Activated CD8-positive, alpha-beta memory T cell treated with anti-CD3 and anti-CD28 coated beads for 4 hours (primary cell): ENCODE measurements at places on chromosomes 2 and 18.

GRCh38 chr2:23925702-23926289 is 1.1 kb downstream of the ATAD2B start:
- DNase-seq, result peak; percentile 40

DNA sequence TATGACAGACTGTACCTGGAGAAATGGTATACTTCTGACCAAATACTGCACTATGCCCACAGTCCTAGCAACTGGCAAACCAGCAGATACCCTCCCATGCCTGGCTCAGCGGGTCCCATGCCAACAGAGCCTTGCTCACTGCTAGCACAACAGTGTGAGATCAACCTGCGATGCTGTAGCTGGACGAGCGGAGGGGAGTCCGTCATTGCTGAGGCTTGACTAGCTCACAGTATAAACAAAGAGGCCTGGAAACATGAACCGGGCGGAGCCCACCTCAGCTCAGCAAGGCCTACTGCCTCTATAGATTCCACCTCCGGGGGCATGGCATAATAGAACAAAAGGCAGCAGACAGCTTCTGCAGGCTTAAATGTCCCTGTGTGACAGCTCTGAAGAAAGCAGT is 93.2 kb upstream of the CAB39 start:
- DNase-seq, result no peak

DNA sequence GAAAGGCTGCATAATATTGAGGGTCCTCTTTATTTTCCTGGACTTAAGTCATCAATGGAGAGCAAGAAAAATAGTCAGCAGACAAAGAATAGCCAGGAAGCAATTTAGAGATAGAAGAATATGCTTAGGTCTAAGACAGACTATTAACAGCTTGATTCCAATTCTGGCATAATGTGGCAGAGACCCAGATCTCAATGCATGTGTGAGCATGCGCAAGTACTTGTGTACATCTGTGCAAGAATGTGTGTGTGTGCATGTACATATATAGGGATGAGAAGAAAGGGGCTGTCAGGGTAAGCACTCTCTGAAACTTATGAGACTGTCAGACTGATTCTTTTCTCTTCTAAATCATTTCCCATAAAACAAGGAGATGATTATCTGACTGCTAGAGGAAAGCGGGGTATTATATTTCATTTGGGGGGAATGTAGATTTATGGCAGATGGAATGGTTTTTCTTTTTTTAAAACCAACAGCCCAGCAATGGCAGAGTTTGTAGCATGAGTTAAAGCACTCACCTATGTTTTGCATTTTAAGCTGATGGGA is 381.3 kb upstream of the SPRED2 start:
- no peak for DNase-seq

DNA sequence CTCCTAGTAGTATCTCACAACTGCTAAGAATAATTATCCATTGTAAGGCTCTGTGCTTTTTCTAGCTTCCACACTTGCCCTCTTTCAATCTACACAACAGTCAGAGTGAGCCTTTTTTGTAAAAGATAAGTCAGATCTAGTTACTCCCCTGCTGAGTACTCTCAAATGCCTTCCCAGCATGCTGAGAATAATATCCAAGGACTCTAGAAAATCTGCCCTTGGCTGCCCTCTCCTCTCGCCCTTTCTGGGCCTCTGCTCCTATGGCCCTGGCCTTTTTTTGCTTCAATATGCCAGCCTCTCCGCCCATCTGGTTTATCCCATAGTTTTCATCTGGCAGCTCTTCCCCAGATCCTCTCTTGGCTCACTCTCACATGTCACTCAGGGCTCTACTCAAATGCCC is 455.9 kb upstream of the UBE2E3 start:
- DNase-seq, result no peak

- DNase-seq, result no peak
Observed at GRCh38 chr2:10885094-10885860, 26.5 kb upstream of the KCNF1 start.

- no peak for DNase-seq
Observed at GRCh38 chr2:237627441-237628246, at the start of gene LRRFIP1. LRRFIP1 (plus strand) TSS chr2:237627587; CDS start chr2:237627645, 58 bp downstream.

DNA sequence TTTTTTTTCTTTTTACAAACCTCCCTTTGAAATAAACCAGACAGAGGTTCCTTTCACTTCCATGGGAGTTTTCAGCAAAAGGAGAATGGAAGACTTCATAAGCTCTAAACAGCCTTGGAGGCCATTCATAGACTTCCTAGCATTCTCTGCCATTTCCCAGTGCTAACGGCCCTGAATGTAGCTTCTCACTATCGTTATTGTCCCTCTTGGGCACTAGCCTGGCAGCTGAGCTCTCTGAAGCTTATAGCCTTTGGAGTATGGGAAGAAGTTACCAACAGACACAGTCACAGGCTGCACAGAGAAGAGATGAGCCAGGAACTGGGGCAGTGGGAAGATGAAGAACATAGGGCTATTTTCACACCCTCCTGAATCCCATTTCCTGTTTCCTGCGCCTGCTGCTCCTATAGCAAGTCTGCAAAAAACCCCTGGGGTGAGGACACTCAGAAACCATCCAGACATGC is 29.1 kb upstream of the EPC2 start:
- DNase-seq, result no peak

- DNase-seq, result no peak
Observed at GRCh38 chr18:74692367-74693013, 94.8 kb downstream of the ZNF407 start.

GRCh38 chr2:187499941-187500532 is 52.0 kb upstream of the CALCRL start:
- DNase-seq, result no peak

DNA sequence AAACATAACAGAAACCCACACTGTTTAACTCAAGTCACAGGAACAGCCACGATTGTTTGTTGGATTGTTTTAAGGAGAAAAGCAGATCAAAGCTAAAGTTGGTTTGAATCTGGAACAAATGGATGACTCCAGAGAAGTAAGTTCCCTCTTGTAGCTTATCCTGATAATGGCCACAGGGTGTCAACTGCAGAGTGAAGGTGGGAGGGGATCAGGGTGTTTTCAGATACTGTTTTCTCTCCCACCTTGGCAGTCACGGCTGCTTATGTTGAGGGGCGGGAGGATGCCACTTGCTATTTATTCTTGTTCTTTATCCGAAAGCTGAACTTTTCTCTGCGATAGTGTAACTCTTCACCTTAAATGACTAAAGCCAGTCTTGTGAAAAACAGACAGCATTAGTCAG is 36.5 kb upstream of the INPP4A start:
- no peak for DNase-seq

DNA sequence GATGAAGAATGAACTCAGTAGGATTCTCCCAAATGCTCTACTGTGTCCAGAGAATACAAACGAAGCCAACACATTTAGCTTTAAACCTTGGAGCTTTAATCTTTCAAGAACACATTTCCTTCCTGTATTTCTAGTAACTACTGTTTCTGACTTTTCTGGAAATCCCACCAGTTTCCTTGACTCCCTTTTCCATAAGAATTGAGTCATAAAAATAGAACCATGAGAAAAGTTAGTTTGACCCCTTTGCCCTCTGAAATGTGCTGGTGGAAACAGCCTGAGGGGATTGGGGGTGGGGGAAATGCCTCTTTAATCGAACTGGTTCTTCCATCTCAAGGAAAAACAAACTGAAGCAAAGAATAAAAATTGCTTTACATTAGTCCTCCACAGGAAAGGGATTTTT is 123.9 kb downstream of the TMEM17 start:
- no peak for DNase-seq

GRCh38 chr2:30675758-30676157 is 131.5 kb downstream of the CAPN13 start:
- no peak for DNase-seq

DNA sequence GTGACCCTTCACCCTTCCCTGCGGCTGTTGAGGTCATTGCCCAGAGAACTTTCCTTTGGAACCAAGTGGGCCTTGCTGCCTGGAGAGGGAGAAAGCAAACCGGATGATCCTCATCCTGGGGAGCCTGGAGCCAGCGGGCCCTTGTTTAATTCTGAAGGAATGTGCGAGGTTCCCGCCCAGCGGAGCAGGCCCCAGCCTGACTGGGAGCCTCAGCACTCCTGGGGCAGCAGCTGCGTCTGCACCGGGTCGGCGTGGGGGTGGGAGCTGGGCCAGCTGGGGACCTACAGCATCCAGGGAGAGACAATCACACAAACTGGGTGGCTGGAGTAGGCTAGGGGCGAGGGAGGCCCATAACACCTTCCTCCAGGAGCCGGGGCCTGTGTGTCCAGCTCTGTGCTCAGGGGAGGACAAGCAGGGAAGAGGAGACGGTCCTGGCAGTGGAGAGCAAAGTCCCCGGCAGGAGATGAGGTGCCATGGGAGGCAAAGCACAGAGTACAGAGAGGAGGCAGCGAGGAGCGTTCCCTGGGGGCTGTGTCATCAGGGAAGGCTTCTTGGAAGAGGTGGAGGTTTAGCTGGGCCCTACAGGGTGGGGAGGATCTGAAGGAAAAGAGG is 61.9 kb upstream of the HAAO start:
- DNase-seq, result no peak

- no peak for DNase-seq
Observed at GRCh38 chr2:24813691-24814137, 20.5 kb downstream of the CENPO start.

DNA sequence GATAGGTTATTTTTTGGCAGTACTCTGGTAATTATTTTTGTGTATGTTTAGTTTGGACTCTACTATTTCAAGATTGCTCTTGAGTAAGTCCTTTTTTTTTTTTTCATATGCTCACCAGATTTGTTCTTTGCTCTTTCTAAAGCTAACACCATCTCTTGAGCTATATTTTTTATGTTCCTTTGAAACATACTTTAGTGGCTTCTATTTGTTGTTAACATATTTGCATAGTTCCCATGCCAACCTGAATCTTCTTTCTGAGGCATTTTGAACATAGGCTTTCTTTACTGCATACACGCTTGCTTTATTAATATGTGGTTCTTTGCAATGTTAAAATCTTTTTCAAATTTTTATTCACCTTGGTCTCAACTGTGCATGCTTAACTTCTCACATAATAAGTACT is 1644.9 kb downstream of the SUCLG1 start:
- no peak for DNase-seq

DNA sequence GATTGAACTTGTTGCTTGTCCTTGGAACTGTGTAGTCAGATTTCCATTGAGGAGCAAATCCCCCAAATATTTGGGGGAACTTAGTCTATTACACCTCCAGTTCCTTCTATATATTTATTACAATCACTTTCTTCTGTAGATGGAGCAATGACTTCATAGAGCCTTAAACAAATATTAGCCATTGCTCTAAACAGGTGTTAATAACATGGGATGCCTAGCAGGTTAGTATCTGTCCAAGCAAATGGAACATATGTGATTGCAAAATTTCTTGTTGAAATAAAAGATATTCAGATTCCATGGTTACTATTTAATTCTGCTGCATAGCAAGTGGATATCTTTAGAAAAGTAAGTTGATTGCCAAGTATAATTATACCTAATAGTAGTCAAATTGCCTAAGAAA is 207.6 kb upstream of the NABP1 start:
- no peak for DNase-seq
